GM10248 (cell line): ENCODE measurements at places on chromosomes 1 and 21.

GRCh38 chr1:116151739-116152576 lies 40.8 kb downstream of the MAB21L3 start:
- peak; percentile 93 for DNase-seq

GRCh38 chr1:40140211-40140973 lies 20.8 kb upstream of the RLF start:
- DNase-seq: no peak

GRCh38 chr1:63698001-63698838 lies 75.6 kb upstream of the ROR1 start:
- no peak for DNase-seq

GRCh38 chr1:155210314-155211104 lies 2.0 kb downstream of the MTX1 start:
- DNase-seq: no peak

- no peak for DNase-seq
Observed at GRCh38 chr1:157469752-157470675, 82.3 kb downstream of the FCRL5 start.

DNA sequence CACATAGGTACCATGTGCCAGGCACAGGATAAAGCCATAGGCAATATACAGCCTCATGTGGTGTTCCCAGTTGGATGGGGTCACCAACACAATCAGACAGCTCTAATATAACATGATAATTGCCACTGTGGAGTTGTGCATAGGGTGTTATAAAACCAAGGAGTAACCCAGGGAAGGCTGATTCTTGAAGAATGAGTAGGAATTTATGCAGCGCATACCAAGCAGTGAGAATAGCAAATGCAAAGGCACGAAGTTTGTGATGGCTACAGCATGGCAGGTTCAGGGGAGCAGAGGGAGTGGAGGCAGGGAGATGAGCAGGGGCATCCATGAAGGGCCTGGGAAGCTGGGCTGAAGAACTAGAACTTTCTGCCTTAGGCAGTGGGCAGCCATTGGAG lies 20.4 kb upstream of the SLC2A1 start:
- DNase-seq: no peak

- DNase-seq: no peak
Observed at GRCh38 chr1:241518476-241519307, 863 bp downstream of the FH start.

- no peak for DNase-seq
Observed at GRCh38 chr1:55464550-55464949, 249.4 kb upstream of the USP24 start.

DNA sequence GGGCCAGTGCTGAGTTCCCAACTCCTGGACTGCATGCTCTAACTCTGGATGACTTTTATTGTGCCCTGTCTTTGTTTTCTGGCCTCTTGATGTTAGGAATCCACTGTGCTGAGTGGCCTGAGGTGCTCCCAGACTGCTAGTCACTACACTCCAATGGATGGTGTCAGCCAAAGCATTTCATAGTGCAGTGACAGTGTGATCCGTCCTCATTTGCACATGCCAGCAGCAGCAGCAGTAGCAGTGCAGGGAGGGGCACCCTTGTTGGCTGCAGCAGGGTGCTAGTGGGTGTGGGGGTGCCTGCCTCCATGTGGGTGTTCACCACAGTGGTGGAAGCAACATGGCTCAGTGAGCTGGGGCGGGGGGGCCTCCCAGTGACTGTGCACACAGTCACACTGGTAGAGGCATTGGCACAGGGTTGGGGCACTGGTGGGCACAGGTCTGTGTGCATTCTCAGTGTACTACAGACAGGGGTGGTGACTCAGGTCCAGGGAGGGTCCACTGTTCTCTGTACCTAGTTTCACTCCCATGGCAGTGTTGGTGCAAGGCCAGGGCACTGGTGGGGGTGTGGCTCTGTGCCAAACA lies 214.0 kb downstream of the ZC3H11B start:
- DNase-seq: no peak

DNA sequence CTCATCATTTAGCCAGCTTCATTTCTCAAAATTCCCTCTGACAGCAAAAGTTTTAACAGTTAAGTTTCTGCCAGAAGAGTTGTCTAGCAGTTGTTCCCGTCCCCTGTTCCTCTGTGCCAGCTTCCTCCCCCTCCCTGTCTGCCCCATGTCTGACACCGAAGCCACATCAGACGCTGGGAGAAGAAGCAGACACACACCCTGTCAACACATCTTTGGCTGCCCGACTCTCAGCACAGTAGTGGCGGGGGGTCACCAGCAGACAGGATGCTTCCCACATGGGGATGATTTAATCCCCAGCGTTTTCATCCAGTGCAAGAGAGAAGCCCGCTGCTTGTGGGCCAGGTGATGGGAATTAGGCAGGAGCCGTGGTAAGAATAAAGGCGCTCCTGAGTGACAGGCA lies 379.4 kb upstream of the RUNX1 start:
- no peak for DNase-seq

DNA sequence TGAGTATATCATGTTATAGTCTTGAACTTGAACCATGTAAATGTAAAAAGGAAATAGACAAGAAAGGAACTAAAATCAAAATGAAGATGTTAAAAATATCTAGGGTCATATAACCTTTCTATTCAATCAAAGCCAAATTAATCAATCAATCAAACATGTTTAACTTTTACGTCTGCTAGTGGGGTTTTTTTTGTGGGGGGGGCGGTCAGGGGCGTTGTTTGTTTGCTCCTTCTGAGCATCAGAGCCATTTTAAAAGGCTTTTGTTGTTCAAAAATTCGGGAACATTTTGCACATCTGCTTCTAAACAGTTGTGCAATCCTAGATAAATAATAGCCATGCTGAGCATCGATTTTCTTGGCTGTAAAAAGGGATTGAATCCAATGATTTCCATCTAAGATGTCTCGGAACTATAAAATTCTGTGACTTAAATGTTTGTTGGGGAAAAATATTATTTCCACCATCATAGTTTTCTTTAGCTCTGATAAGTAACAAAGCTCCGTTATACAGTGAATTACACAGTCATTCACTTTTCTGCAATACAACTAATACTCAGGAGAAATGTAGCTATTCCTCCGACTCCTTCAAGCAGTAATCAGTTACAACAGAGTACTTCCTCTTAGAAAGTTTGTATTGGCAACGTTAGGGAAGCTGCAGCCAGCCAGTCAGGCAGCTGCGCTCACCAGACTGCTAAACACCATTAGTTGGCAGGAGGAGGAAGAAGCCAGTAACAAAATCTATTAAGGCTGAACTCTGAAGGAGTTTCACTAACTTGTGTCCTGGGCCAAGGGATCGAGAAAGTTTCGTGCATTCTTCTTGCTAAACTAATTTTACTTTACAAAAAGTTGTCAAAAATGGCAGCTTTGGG lies 2.2 kb downstream of the SPATA6 start:
- no peak for DNase-seq

- no peak for DNase-seq
Observed at GRCh38 chr1:77276941-77277340, 4.9 kb upstream of the AK5 start.

DNA sequence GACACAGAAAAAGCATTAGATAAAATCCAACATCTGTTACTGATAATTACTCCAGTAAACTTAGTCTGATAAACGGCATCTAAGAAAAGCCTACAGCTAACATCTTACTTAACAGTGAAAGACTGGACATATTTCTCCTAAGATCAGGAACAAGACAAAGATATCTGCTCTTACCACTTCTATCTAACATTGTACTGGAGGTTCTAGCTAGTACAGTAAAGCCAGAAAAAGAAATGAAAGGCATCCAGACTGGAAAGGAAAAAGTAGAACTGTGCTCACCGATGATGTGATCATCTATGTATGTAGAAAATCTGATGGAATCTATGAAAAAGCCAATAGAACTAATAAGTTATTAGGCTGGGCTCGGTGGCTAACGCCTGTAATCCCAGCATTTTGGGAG lies 21.7 kb downstream of the NEXN start:
- no peak for DNase-seq

GRCh38 chr21:45318556-45319404 lies 31.1 kb upstream of the POFUT2 start:
- no peak for DNase-seq

- no peak for DNase-seq
Observed at GRCh38 chr1:10516925-10517676, 42.4 kb downstream of the PEX14 start.

GRCh38 chr1:115224636-115225035 lies 113.4 kb downstream of the NGF start:
- DNase-seq: no peak

DNA sequence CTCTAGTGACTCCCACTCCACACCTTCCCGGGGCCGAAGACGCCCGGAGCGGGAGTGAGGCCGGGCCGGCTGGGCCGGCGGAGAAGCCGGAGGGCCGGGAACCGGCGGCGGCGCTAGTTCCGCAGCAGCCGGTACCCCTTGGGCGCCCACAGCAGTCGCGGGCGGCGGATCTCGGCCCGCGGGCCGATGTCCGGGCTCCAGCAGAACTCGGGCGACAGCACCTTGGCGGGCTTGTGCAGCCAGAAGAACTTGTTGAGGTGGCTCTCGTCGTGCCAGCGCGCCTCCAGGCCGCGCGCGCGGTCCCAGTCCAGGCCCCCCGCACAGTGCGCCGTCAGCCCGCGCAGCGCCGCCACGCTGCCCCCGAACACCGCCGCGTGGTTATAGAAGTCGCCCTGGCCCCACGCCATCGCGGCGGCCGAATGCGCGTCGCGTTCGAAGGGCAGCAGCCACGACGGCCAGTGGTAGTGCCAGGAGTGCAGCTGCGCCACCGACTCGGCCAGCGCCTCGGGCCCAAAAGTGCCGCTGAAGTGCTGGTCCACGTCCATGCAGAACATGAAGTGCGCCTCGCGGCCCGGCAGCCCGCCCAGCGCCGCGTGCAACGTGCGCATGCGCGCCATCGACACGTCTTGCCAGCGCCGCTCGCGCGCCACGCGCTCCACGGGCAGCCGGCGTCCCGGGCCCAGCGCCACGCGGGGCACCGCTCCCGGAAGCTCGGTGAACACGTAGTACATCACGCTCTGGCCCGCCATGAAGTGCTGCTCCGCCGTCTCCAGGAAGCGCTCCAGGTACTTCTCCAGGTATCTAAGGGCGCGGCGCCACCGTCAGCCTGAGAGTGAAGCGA lies 14.0 kb downstream of the A3GALT2 start:
- no peak for DNase-seq

DNA sequence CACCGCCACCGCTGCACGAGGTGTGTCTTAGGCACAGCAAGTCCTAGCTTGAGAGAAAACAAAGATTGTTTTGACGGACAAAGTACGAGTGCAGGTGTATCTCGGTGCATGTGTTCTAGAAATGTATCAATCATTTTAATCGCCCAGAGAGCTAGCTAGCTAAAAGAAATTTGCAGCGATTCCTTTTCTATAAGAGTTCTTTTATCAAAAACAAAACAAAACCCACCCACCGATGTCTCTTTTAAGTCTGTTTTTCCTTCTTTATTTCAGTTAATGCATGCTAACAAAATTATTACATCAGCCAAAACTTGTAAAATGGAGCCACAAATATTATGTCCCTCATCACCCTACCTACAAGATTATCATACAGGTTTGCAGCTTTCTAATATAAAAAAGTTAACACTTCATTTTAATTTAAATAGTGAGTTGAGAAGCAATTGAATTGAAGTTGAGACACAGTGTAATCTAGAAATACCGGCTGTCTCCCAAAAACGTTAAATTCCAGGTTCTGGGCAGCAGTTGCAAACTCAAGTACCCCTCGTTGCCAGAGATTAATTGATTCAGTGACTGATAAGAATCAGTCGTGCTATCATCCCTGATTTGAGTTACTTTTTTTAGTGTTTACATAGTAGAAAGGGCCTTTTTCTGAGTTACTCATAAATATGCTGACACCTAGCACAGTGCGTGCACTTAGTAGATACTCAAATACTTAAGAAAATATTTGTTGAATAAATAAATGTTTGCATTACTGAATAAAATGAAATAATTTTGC lies 1.5 kb upstream of the SYDE2 start:
- no peak for DNase-seq

DNA sequence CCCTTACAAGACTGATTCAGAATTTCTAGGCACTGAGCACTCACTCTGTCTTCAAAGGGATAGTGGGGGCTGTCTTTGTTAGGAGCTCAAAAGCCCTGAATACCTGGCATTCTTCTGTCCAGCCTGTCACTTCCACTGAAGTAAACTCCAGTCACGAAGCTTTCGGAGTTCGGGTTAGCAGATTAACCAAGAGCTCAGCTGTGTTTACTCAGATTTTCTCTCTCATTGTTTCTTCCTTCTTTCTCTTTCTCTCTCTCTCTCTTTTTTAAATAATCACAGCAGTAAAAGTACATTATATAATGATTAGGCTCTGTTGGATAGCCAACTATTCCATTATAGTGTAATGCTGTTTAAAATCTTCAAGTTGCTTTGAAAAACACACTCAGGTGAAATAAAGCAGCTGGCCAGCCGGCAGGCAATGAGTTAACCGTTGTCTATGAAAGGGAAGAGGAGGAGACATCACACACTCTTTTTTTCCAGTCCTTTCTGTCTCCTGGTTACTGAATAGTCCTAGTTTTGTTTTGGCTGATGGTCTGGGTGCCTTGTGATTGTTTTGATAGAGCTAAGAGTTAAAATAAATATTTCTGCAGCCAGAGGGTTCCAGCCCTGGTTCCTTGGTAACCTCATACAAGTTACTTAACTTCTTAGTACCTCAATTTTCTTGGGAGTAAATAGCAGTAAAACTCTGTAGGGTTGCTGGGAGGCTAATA lies 89.8 kb downstream of the ADSS2 start:
- DNase-seq: no peak

GRCh38 chr1:230892018-230892491 lies 23.7 kb upstream of the C1orf198 start:
- no peak for DNase-seq

DNA sequence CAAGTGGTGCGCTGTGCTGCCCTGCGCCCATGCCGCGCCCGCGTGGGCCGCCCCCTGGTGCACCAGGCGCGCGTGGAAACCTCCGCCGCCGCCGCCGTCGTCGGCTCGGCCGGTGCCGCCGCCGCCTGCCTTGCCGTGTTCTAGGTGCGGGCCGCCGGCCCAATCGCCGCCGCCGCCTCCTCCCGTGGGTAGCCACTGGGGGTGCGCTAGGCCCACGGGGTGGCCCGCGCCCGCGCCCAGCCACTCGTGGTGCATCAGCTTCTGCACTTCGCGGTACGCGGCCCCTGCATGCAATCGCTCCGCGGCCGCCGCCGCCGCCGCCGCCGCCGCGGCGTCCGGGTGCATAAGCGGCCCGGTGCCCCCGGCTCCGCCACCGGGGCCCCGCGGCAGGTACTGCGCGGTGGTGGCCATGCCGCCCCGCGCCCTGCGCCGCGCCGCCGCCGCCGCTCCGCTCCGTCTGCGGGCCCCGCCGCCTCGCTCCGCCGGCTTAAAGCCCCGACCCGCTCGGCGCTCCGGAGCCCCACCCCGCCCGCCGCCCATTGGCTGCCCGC lies at the start of gene POU3F1:
POU3F1 (minus strand) TSS at position 461 of the 551 bp plus-strand sequence; CDS start at position 411, 50 bp downstream.
- DNase-seq: no peak

GRCh38 chr1:20723159-20723536 lies 5.3 kb upstream of the KIF17 start:
- no peak for DNase-seq

GRCh38 chr21:35034203-35034926 lies 14.7 kb downstream of the RUNX1 start:
- DNase-seq: no peak

GRCh38 chr1:39354572-39354971 lies 136.9 kb upstream of the BMP8A start:
- DNase-seq: no peak

GRCh38 chr1:154856544-154856943 lies 13.5 kb downstream of the KCNN3 start:
- no peak for DNase-seq

- DNase-seq: no peak
Observed at GRCh38 chr1:204972426-204972825, 70.6 kb upstream of the CNTN2 start.
